ENCODE measurements at places on chromosomes 1 and 21. TPM values are rescaled to one million over a fixed set of nuclear protein-coding genes. Genes with fewer than 3 reads are reported as not detected.

The IL20 gene
- total RNA-seq = not detected

The PEAR1 gene
- 16.3 TPM for total RNA-seq

The MRAP gene
- total RNA-seq = not detected

The ACTA1 gene
- not detected for total RNA-seq

The SLC9C2 gene
- total RNA-seq = not detected

The S100A3 gene
- 2.8 TPM for total RNA-seq

The C2CD4D gene
- total RNA-seq = 0.20 TPM

The BARHL2 gene
- total RNA-seq = not detected

DNA sequence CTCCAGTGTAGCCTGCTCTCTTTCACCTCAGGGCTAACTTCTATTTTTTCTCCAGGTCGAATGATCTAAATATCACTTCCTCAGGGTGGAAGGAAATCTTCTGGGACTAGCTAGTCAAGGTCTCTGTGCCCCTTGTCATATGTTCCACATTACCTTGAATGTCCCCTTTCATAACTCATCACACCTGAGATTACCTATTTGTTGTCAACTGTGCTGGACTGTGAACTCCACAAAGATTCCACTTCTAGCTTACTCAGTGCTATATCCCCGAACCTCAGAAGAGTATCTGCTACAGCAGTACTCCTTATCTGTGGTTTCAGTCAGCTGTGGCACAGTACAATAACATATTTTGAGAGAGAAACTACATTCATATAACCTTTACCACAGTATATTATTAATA lies 14.6 kb upstream of the SYNJ1 start:
- DNase-seq = no peak

DNA sequence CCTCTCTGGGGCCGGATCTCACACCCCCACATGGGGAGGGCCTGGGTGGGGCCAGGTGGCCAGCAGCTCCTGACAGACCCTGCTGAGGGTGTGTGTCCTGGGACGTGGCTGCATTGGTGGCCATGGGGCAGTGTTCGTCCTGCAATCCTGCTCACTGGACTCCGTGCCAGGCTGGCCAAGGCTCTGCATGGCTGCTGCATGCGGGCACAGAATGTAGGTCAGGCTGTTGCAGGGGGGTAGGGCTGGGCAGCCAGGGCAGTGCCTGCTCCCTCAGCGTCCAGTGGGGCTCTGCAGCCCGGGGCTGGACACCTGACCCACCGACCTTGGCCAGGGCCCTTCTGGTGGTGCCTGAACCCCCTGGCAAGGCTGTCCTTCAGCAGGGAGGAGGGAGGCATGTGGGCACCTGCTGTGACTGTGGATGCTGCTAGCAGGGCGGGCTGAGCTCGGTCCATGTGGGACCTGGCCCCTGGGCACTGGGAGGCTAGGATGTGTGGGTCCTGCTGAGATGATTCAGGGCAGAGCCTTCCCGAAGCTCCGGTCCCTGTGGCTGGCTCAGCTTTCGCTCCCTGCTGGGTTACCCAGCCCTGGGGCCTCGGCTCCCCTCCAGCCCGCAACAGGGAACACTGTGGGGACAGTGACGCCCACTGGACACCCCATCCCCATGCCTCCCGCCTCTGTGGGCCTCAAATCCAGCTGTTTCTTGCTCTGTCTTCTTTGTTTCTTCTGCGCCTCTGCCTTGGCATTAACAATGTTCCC lies 14.9 kb upstream of the PLCH2 start:
- DNase-seq = no peak

DNA sequence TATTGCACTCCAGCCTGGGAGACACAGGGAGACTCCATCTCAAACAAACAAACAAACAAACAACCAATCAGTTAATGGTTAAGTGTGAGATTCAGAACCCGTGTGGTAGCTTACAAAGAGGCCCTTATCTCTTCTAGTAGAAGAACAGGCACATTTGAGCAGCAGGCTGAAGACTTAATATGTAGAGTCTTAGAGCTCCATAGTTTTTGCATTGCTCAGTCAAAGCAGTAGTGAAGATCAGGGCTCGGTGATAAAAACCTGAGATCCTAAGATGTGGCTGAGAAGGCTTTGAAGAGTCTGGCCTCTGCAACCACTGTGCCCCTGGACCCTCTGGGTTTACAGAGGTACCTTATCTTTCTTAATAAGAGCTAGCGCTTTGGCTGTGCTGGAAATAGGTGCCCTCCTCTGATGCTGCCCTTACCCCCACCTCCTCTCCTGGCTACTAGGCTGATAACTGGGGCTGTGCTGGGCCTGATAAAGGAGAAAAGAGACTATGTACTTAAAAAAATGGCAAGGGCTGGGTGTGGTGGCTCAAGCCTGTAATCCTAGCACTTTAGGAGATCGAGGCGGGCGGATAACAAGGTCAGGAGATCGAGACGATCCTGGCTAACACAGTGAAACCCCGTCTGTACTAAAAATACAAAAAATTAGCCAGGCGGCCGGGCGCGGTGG lies 10.5 kb upstream of the UCK2 start:
- no peak for DNase-seq

- DNase-seq = no peak
Observed at GRCh38 chr1:156815307-156815826, 1.3 kb downstream of the SH2D2A start.

DNA sequence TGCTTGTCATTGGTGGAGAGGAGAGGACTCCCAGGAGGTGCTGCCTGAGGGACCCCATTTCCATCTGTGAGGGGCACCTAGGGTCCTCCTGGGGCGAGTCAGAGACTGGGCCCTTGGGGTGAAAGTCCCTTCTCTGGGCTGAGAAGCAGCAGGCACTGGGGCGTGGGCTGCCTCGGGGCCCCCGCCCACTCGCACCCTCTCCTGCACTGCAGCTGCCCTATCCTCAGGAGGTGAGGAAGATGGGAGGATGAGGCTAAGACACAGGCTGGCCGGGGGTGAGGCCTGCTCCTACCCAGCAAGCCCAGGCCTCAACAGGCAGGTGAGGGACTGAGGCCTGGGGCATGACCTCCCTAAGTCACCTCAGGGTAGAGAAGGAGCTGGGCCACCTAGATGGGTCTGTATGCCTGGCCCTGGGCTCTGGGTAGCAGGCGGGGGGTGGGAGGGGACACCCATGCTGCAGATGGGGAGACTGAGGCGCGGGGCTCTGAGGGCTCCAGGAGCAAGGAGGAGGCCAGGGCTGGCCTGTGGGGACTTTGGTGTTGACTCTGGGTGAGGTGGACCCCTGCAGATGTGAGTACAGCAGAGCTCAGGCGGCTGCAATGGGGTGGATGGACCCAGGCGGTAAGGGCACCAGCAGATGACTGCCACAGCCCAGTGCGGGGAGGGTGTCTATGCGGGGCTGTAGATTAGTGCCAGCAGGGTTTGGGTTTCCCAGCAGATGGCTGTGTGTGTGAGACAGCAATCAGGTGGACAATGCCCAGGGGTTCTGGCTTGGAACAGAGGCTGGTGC lies 10.4 kb upstream of the ZNF669 start:
- DNase-seq = no peak

DNA sequence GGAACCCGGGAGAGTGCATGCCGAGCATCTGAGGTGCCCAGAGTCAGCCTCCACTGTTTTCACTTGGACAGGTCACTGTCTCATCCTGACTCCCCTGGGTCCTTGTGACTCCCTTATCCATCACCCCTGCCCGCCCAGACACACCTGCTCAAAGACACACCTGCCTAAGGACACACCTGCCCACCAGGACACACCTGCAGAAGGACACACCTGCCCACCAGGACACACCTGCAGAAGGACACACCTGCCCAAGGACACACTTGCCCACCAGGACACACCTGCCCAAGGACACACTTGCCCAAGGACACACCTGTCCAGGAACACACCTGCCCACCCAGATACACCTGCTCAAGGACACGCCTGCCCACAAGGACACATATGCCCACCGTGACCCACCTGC lies 70.8 kb upstream of the ARHGEF16 start:
- DNase-seq = no peak

DNA sequence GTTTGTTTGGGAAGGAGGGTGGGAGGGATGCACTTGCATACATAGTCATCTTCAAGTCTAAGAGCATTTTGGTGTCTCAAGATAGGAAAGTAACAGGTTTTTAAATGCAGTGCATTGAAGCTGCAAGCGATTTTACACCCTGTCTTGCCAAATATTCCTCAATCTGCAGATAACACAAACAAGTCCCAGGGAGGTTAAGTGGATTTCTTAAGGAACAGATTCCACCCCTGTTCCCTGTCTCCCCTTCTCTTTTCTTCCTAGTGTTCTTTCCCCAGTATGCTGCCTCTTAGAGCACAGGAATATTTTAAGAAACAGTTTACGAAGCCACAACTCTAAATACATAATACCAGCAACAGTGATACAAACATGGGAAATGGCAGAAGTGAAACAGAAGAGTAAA lies 389.9 kb downstream of the PLPP3 start:
- DNase-seq = no peak

DNA sequence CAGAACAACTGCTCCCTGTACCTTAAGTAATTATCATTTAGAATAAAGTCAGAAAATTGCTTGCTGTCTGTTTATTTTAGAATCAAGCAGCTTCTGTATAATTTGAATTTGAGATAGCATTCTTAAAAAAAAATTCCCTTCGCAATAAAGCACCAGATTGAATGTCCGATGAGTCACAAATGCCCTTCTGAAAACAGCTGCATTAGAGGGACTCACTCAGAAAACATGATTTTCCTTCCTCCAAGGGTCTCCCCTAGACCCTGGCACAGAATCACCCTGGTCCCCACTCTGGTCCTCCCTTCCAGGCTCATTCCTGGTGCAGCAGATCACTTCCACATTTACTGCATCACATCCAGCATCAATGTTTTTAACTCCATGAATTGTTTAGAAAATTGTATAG lies 471.1 kb upstream of the VAMP3 start:
- DNase-seq = peak; percentile 65

- peak; percentile 72 for DNase-seq
Observed at GRCh38 chr1:177913762-177914540, 55.9 kb downstream of the SEC16B start.

DNA sequence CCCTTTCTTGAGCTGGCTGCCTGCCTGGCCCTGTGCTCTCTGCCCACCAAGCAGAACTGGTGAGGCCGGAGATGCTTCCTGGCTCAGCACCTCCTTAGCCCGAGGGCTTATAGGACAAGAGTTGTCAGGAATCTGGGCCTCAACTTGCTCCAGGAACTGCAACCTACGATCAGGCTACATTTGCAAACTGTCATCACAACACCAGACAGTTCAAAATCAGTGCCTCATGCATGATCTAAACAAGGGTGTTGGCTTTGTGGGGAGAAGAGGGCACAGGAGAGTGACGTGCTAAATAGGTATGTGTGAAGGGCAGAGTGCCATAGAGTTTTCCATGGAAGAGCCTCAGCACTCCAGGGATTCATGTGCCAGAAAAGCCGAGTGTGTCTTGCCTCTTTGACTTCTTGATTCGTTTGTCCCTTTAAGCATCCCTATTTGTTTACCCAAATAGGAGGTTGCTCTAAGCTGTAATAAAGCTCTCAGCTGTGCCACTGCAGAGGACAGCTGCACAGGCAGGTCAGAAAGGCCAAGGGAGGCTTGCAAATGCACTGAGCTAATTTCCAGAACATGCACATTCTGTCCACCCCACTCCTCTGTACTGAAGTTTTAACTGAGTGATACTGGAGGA lies 30.2 kb upstream of the NEK2 start:
- DNase-seq = no peak

GRCh38 chr1:230424391-230425251 lies 1.5 kb downstream of the PGBD5 start:
- DNase-seq = no peak

DNA sequence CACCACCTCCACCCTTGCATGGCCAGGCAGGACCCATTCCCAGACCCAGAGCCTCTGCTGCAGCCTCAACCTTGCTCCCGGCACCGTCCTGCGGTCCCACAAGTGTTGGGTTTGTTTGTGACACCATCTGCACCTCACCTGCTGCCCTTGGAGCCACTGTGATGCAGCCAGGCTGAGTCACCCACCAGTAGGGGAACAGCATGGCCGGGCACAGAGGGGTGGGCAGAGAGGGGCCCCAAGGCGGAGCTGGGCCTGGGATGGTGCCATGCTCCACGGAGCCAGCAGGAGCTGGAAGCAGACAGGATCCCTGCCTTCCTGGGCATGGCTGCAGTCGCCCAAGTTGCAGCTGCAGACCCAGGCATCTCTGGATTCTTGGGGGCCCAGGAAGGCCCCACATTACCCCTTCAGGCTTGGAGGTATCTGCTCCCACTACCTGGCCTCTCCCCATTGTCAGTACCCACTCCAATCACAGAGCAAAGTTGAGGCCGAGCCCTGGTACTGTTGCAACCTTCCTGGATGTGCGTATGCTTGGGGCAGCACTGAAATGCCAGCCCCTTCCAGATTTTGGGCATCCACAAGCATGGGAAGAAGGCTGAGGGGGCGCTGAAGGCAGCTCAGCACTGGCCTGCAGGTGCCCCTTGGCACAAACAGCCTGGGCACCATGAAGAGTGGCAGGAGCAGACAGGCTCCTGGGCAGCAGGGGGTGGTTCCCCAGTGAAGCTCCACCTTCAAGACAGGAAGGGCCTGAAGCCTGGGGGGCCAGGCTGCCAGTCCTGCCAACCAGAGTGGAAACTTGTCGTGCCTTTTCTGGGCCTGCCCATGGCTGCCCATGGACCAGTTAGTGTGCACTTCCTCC lies 172.8 kb downstream of the MATN1 start:
- DNase-seq = no peak

- DNase-seq = no peak
Observed at GRCh38 chr1:230926182-230926581, 52.5 kb downstream of the TTC13 start.

- peak; percentile 45 for DNase-seq
Observed at GRCh38 chr1:12543740-12544154, 74.3 kb downstream of the DHRS3 start.

- no peak for DNase-seq
Observed at GRCh38 chr1:199983531-199983930, 44.0 kb upstream of the NR5A2 start.

DNA sequence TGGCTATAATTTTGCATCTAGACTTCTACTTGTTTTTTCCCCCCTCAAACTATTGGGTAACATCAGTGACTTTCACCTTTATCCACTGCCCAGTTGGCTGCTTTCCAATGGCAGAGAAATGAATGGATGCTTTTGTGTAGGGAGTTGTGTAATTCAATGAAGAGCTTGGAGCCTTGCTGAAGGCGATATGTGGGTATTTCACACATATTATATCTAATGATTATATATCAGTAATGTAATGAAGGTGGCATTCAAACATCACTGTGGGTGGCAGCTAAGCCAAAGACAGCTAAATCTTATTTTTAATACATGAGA lies 81.2 kb downstream of the TGFB2 start:
- DNase-seq = peak; percentile 73

Measured in lung microvascular endothelial cell (primary cell).